ENCODE measurements at places on chromosomes 4 and X.

DNA sequence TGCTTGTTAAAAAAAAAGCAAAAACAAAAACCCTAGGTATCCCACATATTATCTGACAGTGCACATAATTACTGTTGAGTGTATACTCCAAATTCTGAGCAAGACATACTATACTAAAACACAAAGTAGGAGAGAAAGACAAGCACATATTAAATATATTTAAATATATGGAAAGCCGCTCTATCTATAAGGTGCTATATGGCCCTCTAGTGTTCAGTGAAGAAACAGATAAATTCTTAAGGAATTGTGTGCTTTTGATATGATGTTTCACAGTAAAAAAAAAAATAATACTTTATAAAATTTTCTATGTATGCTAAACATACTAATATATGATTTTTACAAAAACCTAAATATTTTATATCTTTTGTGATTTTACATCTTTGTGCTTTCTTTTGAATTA lies 137.8 kb downstream of the FBXW7 start:
- DNase-seq, result no peak

- DNase-seq, result no peak
Measured at GRCh38 chr4:165383591-165384073, 4.8 kb downstream of the CPE start.

- DNase-seq, result no peak
Measured at GRCh38 chr4:148447681-148448080, 5.5 kb upstream of the NR3C2 start.

- no peak for DNase-seq
Measured at GRCh38 chr4:147620315-147620714, 3.1 kb downstream of the TMEM184C start.

DNA sequence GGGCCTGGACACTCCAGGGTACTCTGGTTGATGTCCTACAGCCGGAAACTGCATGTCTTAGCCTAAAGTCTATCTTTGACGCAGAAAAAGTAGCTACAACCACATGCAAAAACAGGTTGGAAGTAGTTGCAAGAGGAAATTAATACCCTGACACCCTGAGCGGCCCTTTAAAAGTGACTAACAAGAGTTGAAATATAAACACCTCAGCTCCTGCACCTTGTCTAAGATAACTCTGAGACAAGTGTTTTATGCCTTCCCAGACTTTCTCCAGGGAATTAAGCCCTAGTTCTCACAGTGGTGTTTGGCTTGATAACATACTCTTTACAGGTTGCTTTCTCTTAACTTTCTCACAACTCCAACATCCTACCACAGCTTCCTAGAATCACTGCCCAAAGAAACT lies 943.1 kb downstream of the DMD start:
- DNase-seq, result no peak

- DNase-seq, result no peak
Measured at GRCh38 chr4:123673971-123674370, 277.4 kb downstream of the SPRY1 start.
